ENCODE measurements at places on chromosomes 6 and 20.
A peak's percentile ranks its signal among the peaks of the same experiment; 100 is the strongest.

DNA sequence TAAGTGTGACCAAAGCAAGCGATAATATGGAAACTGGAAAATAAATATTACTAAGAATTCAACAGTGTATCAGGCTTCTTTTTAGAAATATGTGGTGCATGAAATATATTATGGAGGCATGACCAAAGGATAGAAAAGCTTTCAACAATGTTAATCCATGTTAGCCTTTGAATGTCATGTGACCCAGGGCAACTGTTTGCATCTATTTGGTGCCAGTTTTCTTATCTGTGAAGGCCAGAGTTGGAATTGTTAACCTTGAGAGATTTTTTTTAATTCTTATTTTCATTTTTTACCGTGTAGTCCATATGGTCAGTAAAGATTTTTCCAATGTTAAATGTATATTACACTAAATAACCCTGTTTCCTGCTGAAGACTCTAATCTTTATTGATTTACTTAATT lies 411.1 kb downstream of the BCKDHB start:
- no peak for DNase-seq

- peak; percentile 14 for DNase-seq
These were observed 914 bp downstream of the SNAP91 start for GRCh38 chr6:83707829-83708545.

- DNase-seq: no peak
These were observed 37.4 kb downstream of the PRKN start for GRCh38 chr6:162690158-162690557.

- no peak for DNase-seq
These were observed 15.1 kb upstream of the CCDC170 start for GRCh38 chr6:151478670-151479069.

DNA sequence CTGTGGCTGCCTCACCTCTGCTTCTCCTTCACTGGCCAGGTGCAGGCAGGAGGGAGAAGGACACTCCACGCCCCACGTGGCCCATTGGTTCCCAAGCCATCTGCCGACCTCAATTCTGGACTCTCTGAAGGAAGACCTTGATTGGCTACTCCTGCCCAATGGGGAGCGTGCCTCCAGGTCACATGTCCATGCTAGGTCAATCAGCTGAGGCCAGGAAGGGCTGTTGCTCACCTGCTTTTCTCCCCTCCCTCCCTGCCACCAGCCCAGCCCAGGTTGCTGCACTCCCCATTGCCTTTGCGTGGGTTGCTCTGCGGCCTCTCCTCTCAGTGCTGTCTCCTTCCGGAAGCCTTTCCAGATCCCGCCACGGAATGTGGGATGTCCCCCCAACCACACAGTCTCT lies 21.9 kb upstream of the CDH4 start:
- DNase-seq: no peak

DNA sequence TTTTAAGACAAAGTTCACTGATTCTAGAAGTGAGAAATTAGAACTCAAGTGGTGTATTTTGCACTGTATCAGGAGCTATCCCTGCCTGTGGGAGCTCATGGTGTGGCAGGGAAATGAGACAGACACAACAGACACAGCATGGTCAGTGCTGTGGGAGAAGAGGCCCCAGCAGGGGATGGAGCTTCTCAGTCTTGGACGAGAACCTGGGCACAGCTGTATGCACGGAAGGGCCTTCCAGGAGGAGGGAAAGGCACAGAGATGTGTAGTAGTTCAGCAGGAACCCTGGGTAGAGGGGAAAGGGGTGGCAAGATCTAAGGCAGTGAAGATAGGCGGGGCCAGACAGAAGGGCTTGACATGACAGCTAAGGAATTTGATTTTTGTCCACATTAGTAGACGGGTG lies 48.8 kb upstream of the KIF25 start:
- DNase-seq: no peak

DNA sequence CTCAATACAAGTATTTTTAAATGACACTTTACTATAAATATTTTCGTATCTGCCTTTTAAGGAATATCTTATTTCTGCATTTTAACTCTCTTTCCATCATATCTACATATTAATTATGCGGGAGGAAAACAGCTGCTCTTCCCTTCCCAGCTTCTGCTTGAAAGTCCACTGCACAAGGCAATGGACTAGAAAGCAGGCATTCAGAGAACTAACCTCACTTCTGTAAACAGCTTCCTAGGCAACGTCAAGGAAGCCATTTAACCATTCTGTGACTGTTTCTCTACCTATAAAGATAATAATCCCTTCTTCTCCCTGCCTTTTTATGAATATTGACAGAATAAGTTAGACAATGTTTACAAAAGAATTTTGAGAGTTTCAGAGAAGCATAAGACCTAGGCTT lies 319.4 kb downstream of the BTBD9 start:
- DNase-seq: no peak

DNA sequence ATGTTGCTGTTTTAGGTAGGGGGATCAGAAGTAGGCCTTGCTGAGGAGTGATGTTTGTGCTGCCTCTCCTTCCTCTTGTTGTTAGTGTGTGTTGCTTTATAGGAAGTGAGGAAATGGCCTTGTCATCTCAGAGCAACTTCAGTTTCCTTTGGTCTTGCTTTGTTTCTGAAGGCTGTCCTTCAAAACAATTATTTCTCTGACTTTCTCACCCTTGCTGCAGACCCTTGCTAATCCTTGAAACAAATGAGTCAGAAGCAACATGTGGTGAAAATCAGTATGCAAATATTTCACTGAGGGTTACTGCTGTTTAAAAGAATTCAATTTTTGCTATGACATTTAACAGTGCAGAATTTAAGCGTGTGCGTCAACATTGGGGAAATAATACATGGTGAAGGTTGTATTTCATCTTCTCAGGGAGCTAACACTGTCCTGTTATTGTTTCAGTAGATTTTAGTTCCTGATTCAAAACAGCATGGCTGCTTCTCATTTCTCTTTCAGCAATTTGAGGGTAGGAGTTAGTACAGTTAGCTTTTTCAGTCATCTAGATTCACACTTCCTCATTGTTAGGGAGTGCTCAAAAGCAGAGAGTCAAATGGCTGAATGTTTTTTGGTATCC lies 13.8 kb downstream of the RNF144B start:
- no peak for DNase-seq

DNA sequence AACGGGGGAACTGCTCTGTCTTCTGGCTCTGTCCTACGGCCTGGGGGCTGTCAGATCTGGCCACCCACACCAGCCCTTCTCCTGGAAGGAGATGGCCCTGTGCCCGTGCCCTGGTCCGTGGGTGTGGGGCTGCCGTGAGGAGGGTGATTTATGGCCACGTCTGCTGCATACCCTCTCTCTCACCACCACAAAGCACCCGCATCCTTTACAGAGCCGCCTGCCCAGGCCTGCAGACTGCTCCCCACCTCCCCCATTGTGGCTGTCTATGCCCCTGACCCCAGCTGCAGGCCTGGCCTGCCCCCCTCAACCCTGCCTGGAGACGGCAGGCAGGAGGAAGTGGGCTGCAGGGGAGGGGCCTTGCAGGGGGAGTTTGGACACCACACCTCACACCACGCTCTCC lies 72.7 kb upstream of the GATA5 start:
- no peak for DNase-seq
